Renal cortical epithelial cell (primary cell): ENCODE measurements at places on chromosomes 11 and 22.

- no peak for DNase-seq
Measured at GRCh38 chr11:76825726-76826396, 34.9 kb upstream of the ACER3 start.

- DNase-seq: no peak
Measured at GRCh38 chr11:46362156-46363030, 15.1 kb downstream of the DGKZ start.

- DNase-seq: no peak
Measured at GRCh38 chr11:12767027-12767426, 92.8 kb downstream of the TEAD1 start.

DNA sequence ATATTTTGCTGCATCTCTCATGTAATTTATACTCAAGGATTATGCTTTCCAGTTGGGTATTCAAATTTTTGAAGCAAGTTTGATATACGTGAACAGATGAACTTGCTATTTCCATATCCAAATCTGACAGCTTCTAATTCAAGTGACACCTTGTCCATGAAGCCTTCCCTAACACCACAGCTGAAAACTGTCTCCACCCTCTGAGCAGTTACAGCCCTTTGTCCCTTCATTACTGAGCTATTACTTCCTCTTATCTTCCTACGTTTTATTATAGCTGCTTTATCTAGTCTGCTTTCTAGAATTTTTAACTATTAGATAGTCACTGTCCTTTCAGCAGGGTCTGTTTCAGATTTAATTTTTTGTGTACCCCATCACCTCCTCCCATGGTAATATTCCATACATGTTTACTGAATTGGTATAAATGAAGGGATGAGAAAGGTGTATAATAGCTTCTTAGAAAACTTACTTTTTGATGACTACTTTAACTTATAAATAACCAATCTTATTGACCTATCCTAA is 13.3 kb upstream of the PRSS23 start:
- DNase-seq: no peak

DNA sequence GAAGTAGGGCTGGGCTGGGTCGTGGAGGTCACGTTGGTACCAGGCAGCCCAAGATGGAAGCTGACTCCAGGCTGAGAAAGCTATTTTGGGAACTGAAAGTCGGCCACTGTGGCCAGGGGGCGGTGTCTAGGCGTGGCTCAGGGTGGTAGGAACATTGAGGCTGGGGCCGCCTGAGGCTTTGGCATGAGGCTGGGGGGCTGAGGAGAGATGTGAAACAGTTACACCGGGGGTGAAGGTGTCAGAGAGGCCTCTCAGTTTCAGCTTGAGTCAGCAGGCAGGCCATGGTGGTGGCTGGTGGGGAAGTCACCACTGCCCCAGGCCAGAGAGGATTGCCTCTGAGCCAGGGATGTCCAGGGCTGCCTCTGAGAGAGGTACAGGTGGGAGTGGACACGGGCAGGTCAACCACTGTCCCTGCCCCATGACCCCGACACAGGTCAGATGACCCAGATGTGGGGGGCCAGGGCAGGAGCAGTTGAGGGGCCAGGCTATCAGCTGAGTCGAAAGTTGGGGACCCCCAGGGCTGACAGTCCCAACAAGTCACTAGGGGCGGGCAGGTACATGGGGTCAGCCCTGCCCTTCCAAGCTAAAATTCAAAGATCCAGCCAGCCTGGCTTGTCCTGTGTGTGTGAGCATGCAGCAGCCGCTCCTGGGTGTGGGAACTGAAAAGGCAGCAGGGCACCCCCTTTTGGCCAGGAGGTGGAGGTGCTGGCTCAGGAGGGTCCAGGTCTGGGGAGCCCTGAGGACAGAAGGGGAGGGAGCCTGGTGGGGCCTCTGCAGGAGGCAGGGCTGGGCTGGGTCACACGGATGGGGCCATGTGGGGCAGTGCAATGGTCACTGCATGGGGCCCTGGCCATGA is 7.2 kb downstream of the KCNK7 start:
- DNase-seq: peak; percentile 40

- DNase-seq: no peak
Measured at GRCh38 chr11:114202011-114202609, 94.1 kb upstream of the NNMT start.

DNA sequence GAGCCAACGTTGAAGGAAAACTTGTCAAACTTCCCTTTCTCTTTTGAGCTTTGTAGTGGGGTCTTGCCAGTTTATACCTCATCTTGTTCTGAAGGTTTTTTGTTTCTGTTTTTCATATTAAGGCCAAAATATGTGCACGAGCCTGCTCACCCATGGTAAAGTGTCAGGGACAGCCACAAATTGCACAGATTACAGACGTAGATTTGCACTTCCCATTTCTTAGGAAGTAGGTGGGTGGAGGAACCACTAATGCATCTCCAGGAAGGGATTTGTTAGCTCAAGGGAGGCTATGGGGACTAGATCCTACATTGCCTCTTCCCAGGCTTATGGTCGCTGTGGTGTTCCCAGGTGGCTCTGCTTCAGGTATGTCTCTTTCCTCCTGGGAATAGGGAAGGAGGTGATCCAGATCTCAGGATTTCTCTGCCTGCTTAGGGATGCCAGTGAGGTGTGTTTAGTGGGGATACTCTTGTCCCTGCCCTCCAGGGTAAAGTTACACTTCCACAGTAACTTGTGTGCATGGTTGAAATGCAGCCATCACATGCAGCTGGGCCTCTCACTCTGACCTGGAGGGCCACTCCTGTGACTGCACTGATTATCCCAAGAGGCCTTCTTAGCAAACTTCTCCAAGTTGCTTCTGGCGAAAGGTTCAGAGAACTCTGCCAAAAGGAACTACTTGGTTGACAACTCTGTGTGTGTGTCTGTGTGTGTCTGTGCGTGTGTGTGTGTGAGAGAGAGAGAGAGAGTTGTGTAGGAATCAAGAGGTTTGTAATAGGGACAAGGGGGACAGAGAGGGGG is 9.8 kb downstream of the PPFIBP2 start:
- no peak for DNase-seq

GRCh38 chr22:30877662-30878515 is 90.7 kb downstream of the MORC2 start:
- DNase-seq: no peak

GRCh38 chr11:76667271-76667818 is 3.2 kb downstream of the LRRC32 start:
- no peak for DNase-seq

DNA sequence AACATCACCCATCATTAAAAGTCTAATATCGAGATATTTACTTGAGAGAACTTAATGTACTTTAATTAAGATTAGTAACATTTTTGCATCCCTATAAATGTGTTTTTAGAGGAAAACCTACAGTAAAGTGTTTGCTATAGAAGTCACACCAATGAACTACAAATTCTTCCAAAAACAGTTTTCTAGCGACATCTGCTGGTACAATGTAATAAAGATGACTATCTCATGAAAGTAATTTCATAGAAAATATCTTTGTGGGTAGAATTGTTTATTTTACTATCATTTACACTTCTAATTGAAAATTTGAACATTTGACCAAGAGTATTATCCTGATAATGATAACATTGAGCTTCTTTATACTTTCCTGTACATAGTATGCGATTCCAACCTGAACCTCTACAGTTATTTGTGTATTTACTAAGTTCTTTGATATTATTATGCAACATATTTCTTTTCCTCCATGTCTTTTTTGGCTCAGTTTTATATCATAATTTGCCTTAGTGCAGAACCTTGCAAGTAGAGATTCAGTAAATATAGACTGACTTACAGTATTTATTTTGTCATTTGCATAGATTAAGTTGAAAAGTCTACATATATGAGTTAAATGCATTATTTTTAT is 252.7 kb downstream of the TMEM135 start:
- peak; percentile 66 for DNase-seq

GRCh38 chr11:47189100-47189834 is 3.0 kb upstream of the PACSIN3 start:
- DNase-seq: peak; percentile 88

DNA sequence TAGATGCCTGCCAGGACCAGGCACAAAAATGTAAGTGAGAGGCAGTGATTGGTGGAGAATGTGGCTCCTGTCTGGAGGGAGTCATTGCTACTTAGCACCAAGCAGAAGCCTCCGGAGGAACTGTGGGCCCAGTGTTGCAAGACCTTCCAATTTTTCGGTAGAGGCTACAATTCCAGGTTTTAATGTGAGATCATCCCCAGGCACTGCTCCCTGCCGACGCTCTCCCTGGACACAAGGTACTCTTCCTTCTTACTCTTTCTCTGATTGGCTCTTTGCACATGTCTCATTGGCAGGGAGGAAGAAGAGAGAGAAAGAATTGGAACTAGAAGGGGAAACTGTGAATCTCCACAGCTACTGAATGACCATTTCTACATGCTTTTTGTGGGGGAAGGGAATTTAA is 53.7 kb upstream of the EP300 start:
- no peak for DNase-seq

GRCh38 chr11:27354359-27354965 is 8.6 kb downstream of the CCDC34 start:
- no peak for DNase-seq

- DNase-seq: no peak
Measured at GRCh38 chr11:782264-783174, 5.2 kb upstream of the GATD1 start.

GRCh38 chr22:40764763-40765441 is 54.2 kb downstream of the SLC25A17 start:
- no peak for DNase-seq

GRCh38 chr22:39818094-39818493 is 75.5 kb downstream of the ENTHD1 start:
- DNase-seq: peak; percentile 32

GRCh38 chr22:36331912-36332622 is 55.7 kb downstream of the MYH9 start:
- DNase-seq: peak; percentile 55

GRCh38 chr11:102971766-102972165 is 16.2 kb upstream of the MMP13 start:
- DNase-seq: no peak

- DNase-seq: no peak
Measured at GRCh38 chr11:133713844-133714243, 131.5 kb downstream of the SPATA19 start.

GRCh38 chr22:31241936-31242335 is 29.8 kb downstream of the LIMK2 start:
- peak; percentile 23 for DNase-seq

GRCh38 chr11:5233307-5233706 is 976 bp downstream of the HBD start:
- DNase-seq: no peak

GRCh38 chr11:30002157-30002785 is 14.6 kb downstream of the KCNA4 start:
- no peak for DNase-seq

GRCh38 chr11:12170984-12171383 is 60.6 kb downstream of the MICAL2 start:
- DNase-seq: no peak

- DNase-seq: peak; percentile 7
Measured at GRCh38 chr11:118321386-118322082, 17.0 kb downstream of the CD3E start.

GRCh38 chr11:105635466-105635865 is 25.6 kb downstream of the GRIA4 start:
- DNase-seq: no peak

- DNase-seq: no peak
Measured at GRCh38 chr22:38760477-38761201, 4.8 kb upstream of the SUN2 start.

GRCh38 chr22:18100781-18101180 is 9.8 kb upstream of the TUBA8 start:
- no peak for DNase-seq

DNA sequence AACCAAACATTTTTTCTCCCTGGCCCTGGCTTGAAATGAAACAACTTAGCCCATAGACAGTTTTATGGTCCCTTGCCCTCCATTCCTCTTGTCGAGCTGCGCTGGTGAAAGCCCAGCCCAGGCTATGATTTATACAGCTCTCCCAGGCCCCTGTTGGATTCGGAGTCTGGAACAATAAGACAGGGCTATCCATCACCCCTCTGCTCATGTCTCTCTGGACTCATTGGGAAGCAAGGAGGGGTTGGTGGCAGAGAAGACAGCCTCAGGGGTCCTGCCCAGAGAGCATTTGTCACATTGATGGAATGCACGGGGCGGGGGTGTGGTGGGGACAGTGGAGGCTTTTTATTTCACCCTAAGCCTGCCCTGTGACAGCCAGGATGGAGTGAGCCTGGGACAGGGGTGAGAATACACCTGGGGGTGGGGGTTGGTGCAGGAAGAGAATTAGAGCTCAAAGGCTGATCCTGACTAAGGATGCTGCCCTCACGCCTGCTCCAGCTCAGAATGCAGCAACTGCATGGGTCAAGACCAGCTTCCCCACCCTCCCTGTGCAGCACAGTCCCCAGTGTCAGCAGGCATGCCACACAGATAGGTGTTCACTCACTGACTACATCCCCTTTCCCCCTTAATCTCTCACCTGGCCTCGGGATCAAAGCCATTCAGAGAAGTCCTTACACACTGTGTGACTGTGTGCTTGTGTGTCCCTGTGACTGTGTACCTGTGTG is 10.0 kb upstream of the PKNOX2 start:
- no peak for DNase-seq

- no peak for DNase-seq
Measured at GRCh38 chr11:97703851-97704250, 1314.0 kb downstream of the JRKL start.

- no peak for DNase-seq
Measured at GRCh38 chr11:124898711-124899110, 1.0 kb upstream of the ROBO4 start.

- DNase-seq: no peak
Measured at GRCh38 chr11:9839550-9839949, 175.7 kb downstream of the SWAP70 start.

- no peak for DNase-seq
Measured at GRCh38 chr22:25508161-25508560, 56.3 kb upstream of the GRK3 start.

GRCh38 chr11:82321206-82321605 is 412.5 kb downstream of the FAM181B start:
- no peak for DNase-seq

GRCh38 chr11:9858218-9858617 is 194.3 kb downstream of the SWAP70 start:
- DNase-seq: no peak

GRCh38 chr11:67373648-67374570 is 511 bp upstream of the CLCF1 start:
- peak; percentile 100 for DNase-seq
